Epithelial cell of prostate (primary cell): ENCODE measurements at places on chromosomes 2 and 18.

GRCh38 chr18:5462227-5462626 is 81.6 kb downstream of the EPB41L3 start:
- DNase-seq = no peak

GRCh38 chr2:29014331-29014730 is 33.2 kb downstream of the TOGARAM2 start:
- DNase-seq = no peak

- no peak for DNase-seq
Observed at GRCh38 chr2:40129725-40130124, 322.2 kb downstream of the SLC8A1 start.

DNA sequence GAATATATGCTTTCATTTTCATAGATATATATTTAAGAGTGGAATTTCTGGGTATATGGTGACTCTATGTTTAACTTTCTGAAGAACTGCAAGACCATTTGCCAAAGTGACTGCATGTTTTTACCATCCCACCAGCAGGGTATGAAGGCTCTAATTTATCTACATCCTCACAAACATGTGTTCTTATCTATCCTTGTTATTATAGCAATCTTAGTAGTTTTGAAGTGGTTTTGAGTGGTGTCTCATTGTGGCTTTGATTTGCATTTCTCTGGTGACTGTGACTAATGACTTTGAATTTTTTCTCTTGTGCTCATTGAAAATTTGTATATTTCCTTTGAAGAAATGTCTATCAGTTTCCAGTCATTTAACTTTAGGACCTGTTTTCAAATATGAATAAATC is 310.2 kb upstream of the NRP2 start:
- DNase-seq = no peak

- no peak for DNase-seq
Observed at GRCh38 chr2:104849101-104849500, 4.8 kb upstream of the POU3F3 start.

DNA sequence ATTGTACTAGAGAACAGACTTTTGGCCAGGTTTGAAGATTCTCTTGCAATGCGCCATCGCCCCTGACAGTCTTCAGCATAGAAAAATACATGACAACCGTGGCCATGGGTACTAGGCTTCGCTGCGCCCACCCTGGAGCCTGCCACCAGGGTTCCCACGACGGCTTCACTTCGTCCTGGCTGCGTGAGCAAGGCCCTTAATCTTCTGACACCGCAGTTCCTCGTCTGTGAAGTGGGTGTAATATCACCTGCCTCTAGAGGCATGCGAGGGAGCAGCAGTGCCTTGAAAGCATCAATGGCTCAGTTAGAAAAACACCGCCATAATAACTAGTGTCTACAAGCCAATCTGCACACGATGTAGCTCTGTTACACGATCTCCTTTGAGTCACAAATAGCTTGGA is 175.2 kb upstream of the HS6ST1 start:
- DNase-seq = no peak

DNA sequence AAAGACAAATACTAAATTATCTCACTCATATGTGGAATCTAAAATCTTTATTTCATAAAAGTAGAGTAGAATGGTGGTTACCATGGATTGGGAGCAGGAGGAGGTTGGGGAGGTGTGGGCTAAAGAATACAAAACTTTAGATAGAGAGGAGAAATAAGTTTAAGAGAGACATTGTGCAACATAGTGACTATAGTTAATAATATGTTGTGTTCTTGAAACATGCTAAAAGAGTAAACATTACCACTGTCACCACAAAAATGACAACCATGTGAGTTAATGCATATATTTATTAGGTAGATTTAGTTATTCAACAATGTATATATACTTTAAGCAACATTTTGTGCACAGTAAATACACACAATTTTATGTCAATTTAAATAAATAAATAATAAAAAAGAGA is 128.5 kb upstream of the COL3A1 start:
- no peak for DNase-seq

DNA sequence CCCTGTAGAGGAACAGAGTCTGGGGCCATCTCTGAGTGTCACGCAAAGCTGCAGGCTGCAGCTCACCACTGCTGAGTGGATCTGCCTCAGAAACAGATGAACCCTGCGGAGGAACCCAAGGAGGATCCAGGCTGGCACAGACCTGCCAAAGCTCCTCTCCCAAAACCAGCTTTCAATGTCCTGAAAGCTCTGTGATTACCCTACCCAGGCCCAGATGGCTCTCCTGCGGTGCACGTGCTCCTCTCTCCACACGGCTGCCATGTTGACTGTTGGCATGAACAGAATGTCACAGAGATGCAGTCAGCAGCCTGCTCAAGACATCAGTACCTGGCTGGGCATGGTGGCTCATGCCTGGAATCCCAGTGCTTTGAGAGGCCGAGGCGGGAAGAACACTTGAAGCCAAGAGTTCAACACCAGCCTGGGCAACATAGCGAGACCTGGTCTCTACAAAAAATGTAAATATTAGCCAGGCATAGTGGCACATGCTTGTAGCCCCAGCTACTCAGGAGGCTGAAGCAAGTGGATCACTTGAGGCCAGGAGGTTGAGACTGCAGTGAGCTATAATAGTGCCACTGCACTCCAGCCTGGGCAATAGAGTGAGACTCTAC is 216.8 kb downstream of the MGAT5 start:
- DNase-seq = no peak

DNA sequence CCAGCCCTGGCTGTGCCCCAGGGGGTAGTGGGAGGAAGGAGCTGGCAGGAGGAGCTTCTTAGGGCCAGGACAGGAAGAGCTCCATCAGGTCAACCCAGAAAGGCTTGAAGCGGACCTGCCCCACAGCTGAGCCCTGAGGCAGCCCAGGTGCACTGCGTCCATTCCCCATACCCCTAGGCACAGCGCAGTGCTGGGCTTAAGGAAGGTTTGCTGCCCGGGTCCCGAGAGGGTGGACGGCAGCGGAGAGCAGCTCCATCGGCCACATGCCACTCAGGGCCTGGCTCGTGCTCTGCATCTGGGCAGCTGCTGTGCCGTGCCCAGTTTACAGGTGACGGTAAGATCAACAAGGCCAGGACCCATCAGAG is 26.4 kb downstream of the DNMT3A start:
- no peak for DNase-seq

DNA sequence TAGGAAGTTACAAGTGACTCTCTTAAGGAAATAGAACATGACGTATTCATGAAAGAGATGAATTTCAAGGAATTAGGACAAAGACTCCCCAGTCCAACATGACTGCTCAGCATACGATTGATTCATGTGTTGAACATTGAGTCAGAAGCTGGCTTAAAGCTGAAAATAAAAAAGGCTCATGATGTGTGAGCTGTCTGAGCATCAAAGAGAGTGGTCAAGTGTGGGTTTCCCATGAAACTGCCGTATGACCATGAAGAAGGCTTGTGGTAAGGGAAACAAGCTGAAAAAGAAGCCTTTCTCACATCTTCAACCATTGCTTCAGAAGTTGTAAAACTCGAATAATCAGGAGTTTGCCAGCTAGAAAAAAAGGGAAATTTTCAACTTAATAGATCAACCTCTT is 201.9 kb upstream of the APCDD1 start:
- DNase-seq = no peak

DNA sequence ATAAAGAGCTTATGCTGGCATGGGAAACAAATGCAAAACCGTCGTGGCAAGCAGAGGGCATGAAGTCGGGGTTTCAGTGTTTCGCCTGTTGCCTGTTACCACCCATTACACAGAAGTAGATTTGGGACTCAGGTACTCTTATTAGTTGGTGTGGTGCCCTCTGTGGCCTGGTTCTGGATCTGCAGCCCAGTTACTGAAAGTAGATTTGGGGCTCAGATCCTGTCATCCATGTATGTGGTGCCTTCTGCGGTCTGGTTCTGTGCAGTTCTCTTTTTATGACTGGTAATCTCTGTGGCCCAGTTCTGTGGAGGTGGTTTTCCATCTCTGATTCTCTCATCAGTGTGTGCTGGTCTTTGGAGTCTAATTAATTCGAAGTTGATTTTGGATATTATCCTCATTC is 45.2 kb downstream of the ADNP2 start:
- DNase-seq = no peak

DNA sequence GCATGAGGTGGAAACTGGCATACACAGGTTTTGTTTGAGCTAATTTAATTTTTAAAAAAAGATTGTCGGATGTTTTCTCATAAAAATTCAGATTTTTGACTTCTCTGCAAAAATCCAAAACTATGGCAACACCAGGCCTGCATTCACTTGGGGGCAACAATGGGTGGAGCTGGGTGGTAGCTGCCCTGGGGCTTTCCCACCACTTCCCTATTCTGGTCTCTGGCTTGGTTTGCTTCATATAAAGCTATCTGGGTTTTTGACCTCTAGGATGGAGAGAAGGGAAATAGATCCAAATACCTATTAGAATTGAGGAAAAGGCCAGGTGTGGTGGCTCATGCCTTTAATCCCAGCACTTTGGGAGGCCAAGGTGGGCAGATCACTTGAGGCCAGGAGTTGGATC is 5.5 kb upstream of the CYP27A1 start:
- DNase-seq = no peak
